ENCODE measurements at places on chromosomes 4 and X.
A peak's percentile ranks its signal among the peaks of the same experiment; 100 is the strongest.

GRCh38 chr4:161991811-161992210 is 172.0 kb downstream of the FSTL5 start:
- no peak for DNase-seq

- no peak for DNase-seq
These were observed 148.6 kb downstream of the SLC4A4 start for GRCh38 chr4:71487344-71487920.

DNA sequence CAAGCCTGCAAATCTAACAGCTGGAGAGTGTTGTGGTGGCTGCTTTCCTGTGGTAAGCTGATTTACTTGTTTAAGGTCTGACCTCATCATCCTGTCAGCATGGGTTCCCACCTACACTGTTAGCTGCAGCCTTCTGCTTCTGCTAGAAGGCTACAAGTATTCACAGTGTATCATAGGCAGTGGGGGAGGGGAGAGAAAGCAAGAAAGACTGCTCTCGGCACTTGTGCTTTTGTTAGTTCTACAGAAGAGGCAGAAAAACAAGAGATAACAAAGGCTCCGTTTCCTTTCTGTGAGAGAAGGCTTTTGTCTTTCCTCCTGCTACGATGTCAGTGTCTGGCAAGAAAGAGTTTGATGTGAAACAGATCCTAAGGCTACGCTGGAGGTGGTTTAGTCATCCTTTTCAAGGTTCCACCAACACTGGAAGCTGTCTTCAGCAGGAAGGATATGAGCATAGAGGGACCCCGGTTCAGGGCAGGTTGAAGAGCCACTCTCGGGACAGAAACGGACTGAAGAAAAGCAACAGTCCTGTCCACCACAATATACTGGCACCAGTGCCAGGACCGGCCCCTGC is at the start of gene KLHL4:
KLHL4 (plus strand) TSS at position 232 of the 571 bp plus-strand sequence; CDS start at position 324, 92 bp downstream.
- peak; percentile 84 for DNase-seq

GRCh38 chr4:61468024-61468720 is 268.0 kb downstream of the ADGRL3 start:
- DNase-seq: peak; percentile 64

All from fibroblast of upper back skin (primary cell).